ENCODE measurements at places on chromosomes 2 and 18.
A peak's percentile ranks its signal among the peaks of the same experiment; 100 is the strongest.

DNA sequence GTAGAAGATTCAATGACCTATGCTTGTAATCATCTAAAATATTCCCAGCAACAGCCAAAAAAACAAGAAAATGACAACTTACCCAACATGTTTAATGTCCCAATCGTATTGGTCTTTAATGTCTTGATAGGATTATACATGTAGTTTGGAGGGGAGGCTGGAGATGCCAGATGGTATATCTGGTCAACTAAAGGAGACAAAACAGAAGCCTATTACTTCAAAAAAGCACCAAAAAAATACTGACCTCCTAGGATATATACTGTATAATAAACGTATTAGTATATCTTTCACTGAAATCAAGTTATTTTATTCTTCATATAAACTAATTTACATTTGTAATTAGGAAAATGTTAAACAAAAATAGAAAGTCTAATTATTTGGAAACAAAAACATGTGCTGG lies 64.5 kb downstream of the UXS1 start:
- no peak for DNase-seq

- DNase-seq, result no peak
Observed at GRCh38 chr2:43837831-43838559, 644 bp downstream of the ABCG5 start.

GRCh38 chr2:233094614-233095013 lies 34.5 kb downstream of the INPP5D start:
- no peak for DNase-seq

DNA sequence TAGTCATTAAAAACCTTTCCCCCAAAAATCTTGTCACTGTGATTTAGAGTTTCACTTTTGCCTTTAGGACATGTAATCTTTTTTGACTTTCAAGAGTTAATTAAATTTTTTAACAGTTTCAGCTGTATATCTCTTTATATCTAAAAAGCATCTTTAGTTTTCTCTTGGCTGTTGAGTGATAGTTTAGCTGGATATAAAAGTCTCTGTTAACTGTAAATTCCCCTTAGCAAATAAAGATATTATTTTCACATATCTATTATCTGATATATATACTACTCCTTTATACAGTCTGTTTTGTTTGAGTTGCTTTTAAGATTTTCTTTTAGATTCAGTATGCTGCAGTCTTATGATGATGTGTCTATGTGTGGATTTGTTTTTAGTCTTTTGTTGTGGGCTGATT lies 98.9 kb upstream of the CNGA3 start:
- no peak for DNase-seq

DNA sequence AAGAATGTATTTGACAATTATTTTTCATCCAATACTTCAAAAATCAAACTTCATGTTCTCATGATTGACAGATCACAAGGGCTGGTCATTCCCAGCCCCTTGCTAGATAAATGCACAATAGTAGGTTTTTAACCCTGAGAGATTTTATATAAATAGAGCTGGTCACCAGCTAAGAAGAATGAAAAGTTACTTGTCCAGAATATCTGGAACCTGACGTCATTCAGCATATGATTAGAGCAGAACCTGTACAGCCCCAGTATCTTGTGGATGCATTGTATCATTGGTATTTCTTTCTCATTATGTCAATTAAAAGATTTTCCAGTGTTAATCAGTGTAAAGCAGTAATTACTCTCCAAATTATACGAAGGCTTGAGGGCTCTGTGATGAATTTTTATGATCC lies 202.8 kb upstream of the RND3 start:
- DNase-seq, result no peak

DNA sequence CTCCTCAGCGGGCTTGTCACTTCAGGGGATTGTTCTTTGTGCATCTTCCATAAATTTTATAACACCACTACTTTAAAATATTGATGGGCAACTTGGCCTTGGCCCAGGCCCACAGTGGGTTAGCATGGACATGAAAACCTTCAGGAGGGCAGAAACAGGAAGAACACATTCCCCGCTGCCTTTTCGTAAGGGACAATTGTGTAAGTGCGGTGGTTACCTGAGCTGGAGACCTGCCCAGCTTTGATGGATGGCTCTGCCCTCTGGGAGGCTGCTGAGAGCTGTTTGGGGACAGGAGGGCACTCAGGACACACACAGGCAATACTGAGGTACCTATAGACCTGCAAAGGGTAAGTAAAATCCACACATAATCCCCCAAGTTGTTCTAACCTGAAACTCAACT lies 46.8 kb downstream of the FECH start:
- no peak for DNase-seq

GRCh38 chr2:181742922-181743722 lies 62.8 kb upstream of the NEUROD1 start:
- DNase-seq, result no peak

DNA sequence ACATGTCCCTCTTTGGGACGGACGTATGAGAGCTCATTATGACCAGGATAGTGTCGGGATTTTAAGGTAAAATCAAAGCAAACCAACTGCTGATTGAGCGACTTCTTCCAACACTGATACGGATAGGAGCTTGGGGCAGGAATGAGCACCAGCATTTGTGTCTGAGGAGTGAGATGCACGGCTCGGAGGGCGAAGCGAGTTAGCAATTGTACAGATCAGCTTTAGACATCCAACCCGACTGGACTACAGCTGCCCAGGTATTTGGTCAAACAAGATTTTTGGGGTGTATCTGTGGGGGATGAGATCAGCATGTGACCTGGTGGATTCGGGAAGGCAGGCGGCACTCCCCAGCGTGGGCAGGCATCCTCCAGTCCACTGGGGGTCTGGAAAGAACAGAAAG lies 76.1 kb downstream of the NDUFA10 start:
- DNase-seq, result no peak

DNA sequence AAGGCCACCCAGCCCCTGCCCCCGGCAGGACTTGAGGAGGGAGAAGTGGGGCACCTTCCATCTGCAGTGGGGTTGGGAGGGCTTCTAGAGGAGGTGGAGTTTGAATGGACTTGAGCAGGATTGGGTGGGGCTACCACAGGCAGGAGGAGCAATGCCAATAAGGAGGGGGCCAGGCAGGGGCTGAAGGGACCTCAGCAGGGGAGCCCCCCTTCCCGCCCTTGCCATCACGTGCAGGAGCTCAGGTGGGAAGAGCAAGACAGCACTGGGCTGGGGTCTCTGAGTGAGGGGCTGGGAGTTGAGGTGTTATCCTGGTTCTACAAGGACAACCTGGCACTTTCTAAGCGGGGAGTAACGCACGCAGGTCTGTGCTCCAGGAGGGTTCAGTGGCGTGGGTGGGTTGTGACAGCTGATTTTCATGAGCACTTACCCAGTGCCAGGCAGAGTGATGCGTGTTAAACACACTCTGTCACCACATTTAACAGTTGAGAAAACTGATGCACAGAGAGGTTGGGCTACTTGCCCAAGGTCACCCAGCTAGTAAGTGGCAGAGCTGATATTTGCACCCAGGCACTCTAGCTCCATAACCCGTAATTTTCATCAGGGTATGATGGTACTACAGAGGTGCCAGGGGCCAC lies 4.8 kb downstream of the CHRND start:
- no peak for DNase-seq

GRCh38 chr2:130966775-130967490 lies 126.3 kb downstream of the FAM168B start:
- DNase-seq, result no peak

GRCh38 chr18:78393086-78393862 lies 586.3 kb upstream of the SALL3 start:
- no peak for DNase-seq

- DNase-seq, result no peak
Observed at GRCh38 chr2:11482473-11483035, 16.6 kb upstream of the E2F6 start.

GRCh38 chr2:154507186-154507585 lies 191.3 kb upstream of the KCNJ3 start:
- DNase-seq, result no peak

- no peak for DNase-seq
Observed at GRCh38 chr2:223635080-223635479, 32.9 kb upstream of the SCG2 start.

- DNase-seq, result no peak
Observed at GRCh38 chr2:203594541-203594940, 59.4 kb upstream of the RAPH1 start.

GRCh38 chr2:25251071-25251421 lies 82.7 kb upstream of the POMC start:
- peak; percentile 59 for DNase-seq

GRCh38 chr2:23042216-23042906 lies 342.6 kb upstream of the KLHL29 start:
- DNase-seq, result no peak

GRCh38 chr18:29616867-29617266 lies 1425.7 kb downstream of the DSC3 start:
- DNase-seq, result no peak

GRCh38 chr18:7778181-7778580 lies 211.1 kb downstream of the PTPRM start:
- DNase-seq, result no peak

DNA sequence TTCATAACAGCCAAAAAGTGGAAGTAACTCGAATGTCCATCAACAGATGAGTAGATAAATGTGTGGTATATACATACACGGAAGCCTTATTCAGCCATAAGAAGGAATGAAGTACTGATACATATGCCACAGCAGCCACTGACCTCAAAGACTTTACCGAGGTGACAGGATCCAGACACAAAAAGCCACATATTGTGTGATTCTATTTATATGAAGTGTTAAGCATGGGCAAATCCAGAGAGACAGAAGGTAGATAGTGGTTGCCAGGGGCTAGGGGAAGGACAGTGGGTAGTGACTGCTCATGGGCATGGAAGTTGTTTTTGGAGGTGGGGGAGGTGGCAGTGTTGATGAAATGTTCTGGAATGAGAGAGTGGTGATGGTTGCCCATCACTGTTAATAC lies 33.9 kb downstream of the ZAP70 start:
- no peak for DNase-seq

DNA sequence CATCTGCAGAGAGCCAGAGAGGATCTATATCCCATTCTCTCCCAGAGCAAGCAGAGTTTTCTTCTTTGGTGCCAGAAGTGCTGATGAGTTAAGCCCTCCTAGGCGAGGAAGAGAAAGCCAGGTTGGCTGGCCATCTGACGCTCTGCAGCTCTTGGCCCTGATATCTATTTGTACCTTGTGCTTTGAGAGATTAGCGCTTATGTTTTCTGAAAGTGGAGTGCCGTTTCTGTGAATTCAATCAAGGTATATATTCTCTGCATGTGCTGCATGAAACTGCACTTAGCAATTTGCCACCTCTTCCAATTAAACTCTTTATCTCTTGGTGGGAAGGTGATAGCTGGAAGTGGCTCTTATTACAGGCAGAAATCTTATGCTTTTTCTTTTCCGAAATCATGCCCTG lies 177.5 kb downstream of the LPIN1 start:
- no peak for DNase-seq

GRCh38 chr2:219296631-219297391 lies 12.4 kb downstream of the PTPRN start:
- DNase-seq, result no peak

DNA sequence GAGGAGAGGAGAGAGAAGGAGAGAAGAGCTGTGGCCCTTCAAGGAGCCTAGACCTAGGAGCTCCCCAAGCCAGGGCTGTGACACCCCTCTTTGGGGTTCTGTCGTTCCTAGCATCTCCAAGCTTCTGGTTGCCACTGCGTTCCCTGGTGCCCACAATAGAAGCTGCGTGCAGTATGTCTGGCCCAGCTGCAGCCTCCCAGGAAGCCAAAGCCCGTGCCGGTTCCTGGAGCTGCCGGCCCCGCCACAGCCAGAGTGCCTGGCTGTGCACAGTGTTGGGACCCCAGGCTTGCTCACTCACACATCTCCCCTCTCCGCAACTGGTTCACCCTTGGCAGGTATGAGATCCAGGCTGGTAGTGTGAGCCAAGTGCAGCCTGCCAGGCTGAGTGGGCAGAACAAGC lies 367.7 kb upstream of the MC4R start:
- DNase-seq, result no peak

- DNase-seq, result no peak
Observed at GRCh38 chr2:216555274-216555673, 56.6 kb downstream of the RPL37A start.

DNA sequence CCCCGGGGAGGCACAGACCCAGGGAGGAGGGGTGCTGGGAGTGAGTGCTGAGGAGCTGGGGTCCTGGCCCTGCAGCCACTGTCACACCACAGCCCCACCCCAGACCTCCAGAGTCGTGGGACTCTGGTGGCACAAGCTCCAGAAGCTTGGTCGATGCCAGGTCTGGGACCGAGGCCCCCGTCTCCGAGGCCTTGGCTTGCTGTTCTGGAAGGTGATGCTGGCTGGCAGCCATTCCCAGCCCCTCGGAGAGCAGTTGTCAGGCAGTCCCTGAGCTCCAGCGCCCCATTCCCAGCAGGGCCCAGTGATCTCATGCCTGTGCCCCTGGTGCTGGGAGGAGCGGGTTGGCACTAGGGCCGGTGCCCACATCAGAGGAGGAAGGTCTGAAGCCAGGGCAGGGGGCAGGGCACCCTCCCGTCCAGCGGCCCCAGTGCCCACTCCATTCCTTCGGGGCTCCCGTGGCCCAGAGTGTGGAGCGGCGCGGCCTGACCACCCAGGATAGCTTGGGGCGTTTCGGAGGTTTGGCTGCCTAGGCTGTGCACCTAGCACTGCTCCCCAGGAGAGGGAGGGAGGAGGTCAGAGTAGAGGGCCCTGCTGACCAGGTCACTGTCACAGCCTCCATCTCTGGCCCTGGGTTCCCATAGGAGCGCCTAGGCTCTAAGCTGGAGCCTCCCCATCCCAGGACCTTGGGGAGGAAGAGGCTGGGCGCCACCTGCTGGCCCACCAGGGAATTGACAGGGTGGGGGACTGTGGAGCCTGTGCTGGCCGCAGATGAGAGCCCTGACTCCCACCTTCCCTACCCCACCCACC lies 16.8 kb upstream of the ALPI start:
- no peak for DNase-seq

- no peak for DNase-seq
Observed at GRCh38 chr2:235900631-235901030, 267.6 kb downstream of the GBX2 start.

GRCh38 chr2:193219413-193219812 lies 1024.7 kb upstream of the TMEFF2 start:
- no peak for DNase-seq

- no peak for DNase-seq
Observed at GRCh38 chr2:170744248-170745002, 25.8 kb upstream of the ERICH2 start.

DNA sequence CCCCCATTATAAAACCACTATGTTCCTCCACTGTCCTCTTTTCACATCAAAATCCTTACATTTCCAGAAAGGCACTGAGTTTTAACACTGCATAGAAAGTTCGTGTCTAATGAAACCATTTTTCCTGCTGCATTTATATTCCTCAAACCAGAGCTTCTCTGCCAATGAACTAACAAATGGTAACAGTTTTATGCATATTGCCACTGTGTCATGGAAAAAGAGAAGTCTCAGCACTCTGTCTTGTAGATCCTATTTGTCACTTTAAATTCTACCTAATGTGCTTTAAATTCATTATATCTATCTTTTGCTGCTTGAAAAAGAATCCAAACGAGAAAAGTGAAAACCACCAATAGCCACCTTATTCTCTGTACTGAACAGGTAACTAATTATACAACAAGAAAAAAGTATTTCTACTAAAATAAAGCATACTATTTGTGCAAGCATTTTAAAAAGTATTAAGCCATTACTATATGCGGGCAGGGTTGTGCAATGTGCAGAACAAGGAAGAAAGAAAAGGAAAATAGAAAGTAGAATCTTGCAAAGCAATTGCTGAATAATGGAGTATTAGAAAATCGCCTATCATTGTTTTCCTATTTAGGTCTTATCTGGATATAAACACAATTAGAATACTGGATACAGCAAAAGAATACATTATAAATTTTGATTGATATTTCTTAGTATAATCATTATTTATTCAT lies 328.9 kb downstream of the ZEB2 start:
- no peak for DNase-seq

- DNase-seq, result peak; percentile 52
Observed at GRCh38 chr2:65382776-65383357, 49.5 kb downstream of the SPRED2 start.

All from CMK (cell line).